WTC11 (cell line): ENCODE measurements at places on chromosomes 11 and 22. TPM values are rescaled to one million over a fixed set of nuclear protein-coding genes. Genes with fewer than 3 reads are reported as not detected.

Gene FOLR2
- total RNA-seq, result not detected in 3 replicates

DNA sequence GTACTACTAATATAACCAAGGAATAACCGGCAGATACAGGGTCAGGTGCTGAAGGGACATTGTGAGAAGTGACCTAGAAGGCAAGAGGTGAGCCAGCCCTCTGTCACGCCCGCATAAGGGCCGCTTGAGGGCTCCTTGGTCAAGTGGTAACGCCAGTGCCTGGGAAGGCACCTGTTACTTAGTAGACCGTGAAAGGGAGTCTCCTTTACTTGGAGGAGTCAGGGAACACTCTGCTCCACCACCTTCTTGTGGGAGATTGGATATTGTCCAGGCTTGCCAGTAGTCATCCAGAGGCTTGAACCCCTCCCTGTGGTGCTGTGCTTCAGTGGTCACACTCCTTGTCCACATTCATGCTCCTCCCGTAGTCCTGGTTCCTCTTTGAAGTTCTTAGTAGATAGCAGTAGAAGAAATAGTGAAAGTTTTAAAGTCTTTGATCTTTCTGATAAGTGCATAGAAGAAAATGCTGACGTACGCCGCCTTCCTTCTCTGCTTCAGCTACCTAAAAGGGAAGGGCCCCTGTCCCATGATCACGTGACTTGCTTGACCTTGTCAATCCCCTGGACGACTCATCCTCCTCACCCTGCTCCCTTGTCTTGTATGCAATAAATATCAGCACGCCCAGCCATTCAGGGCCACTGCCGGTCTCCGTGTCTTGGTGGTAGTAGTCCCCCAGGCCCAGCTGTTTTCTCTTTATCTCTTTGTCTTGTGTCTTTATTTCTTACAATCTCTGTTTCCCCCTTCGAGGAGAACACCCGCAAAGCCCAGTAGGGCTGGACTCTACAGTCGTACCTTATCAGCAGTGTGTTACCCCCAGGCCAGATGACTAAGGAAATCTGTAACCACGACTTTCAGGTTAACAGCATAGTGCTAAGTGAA, 6.1 kb downstream of the NUP50 start:
- no peak for DNase-seq

GRCh38 chr11:60985501-60985900, 14.0 kb downstream of the CD6 start:
- DNase-seq, result no peak

Gene IGF2
- total RNA-seq, result 1.5 to 2.7 TPM (median 2.6 TPM) in 3 replicates

DNA sequence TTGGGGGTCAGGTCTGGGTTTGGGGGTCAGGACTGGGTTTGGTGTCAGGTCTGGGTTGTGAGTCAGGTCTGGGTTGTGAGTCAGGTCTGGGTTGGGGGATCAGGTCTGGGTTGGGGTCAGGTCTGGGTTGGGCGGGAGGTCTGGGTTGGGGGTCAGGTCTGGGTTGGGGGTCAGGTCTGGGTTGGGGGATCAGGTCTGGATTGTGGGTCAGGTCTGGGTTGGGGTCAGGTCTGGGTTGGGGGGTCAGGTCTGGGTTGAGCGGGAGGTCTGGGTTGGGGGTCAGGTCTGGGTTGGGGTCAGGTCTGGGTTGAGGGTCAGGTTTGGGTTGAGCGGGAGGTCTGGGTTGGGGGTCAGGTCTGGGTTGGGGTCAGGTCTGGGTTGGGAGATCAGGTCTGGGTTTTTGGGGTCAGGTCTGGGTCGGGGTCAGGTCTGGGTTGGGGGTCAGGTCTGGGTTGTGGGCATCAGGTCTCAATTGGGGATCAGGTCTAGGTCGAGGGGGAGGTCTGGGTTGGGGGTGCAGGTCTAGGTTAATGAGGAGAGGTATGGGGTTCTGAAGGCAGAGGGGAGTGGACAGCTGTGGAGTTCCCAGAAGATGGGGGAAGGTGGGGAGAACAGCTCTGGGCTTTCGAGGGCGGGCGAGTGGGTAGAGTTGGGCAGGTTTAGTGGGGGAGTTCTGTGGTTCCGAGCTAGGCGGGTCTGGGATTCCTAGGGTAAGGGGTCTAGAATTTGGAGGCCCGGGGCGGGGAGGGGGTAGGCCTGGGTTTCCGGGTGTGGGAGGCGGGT, 629 bp downstream of the TTLL8 start:
- no peak for DNase-seq

- DNase-seq, result no peak
Observed at GRCh38 chr11:73862986-73863385, 13.7 kb downstream of the COA4 start.

DNA sequence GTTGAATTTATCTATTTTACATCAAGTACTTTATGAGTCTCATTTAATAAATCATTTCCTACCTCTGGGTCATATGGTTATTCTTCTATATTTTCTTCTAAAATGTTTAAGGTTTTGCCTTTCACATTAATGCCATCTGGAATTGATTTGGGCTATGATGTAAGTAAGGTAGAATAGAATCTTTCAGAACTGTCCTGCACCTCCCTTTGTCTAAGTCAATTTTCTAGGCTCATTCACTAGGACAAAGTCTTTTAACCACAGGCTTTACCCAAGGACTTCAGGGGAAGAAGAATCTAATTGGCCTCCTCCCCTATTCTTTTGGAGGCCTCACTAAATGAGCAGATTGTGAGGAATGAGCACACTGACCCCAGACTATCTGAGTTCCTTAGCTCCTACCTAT, 146.0 kb downstream of the BBOX1 start:
- DNase-seq, result no peak

GRCh38 chr22:42277988-42278776, 7.7 kb upstream of the TCF20 start:
- DNase-seq, result no peak

Gene MFRP
- not detected in 3 replicates for total RNA-seq

DNA sequence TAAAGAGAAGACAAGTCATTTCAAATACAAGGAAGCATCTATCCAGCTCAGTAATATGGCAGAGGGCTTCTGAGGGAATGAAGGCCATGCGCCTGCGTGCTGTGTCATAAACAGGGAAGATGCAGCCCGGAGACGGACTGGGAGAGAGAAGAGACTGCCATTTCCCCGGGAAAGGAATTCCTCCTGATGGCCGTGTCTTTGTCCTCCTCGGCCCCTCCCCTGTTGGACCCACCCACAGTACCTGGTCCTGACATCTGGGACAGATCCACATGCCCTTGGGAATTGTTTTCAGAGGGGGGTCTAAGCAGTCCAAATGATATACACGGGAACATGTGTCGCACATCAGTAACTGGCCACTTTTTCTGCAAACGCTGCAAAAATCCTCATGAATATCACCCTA, 15.5 kb downstream of the LARGE2 start:
- DNase-seq, result no peak

Gene MYOD1
- total RNA-seq, result not detected in 3 replicates

DNA sequence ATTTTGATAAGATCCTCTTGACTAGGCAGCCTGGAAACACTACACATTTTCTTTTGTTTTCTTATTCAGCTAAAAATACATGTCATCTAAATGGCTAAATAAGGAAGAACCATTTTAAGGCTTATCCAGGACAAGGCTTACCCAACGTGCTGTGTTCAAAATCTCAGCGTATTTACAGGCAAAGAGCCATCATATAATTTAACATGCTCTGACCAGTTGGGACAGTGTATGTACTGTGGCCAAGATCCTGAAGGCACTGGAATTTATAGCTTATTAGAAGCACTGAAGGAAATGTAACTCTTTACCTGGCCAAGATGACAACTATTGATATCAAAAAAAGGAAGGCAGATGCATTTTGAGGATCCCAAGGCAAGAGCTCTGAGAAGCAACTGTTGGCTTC, 71.1 kb downstream of the PPFIBP2 start:
- DNase-seq, result no peak

Gene RHOD
- 13.1 to 16.3 TPM (median 15.9 TPM) in 3 replicates for total RNA-seq
